ENCODE measurements at places on chromosomes 2 and 18.

DNA sequence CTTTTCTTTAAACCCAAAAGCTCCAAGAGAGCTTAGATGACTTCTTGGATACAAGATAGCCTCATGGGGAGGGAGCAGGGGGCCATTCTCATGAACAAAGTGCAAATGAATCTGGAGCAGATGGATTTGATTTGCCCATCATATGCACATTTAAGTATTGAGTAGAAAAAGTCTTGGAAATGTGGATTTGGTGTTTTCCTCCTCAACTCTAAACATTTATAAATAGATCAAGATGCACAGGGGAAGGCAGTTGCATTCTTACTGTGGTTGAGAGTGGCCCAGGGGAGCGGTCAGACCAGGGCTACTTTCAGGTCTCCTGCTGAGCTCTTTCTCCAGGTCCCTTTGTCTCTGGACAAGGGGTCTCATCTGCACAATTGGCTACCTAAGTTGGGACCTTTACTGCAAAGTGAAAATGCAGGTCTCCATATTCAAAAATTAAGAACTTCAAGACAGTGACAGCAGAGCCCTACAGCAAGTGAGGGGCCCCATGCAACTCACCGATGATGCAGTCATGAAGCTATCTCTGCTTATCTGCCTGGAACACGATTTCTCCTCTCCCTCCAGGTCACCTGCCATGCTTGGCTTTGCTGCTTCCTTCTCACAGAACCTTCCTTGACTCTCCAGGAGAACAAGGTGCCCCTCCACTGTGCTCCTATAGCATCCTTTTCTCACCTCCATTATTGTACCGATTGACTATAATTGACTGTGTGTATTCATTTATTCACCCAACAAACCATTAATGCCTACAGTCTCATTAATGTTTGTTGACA, 145.4 kb downstream of the LPIN1 start:
- no peak for DNase-seq

- no peak for DNase-seq
Measured at GRCh38 chr2:221464971-221465370, 107.1 kb downstream of the EPHA4 start.

DNA sequence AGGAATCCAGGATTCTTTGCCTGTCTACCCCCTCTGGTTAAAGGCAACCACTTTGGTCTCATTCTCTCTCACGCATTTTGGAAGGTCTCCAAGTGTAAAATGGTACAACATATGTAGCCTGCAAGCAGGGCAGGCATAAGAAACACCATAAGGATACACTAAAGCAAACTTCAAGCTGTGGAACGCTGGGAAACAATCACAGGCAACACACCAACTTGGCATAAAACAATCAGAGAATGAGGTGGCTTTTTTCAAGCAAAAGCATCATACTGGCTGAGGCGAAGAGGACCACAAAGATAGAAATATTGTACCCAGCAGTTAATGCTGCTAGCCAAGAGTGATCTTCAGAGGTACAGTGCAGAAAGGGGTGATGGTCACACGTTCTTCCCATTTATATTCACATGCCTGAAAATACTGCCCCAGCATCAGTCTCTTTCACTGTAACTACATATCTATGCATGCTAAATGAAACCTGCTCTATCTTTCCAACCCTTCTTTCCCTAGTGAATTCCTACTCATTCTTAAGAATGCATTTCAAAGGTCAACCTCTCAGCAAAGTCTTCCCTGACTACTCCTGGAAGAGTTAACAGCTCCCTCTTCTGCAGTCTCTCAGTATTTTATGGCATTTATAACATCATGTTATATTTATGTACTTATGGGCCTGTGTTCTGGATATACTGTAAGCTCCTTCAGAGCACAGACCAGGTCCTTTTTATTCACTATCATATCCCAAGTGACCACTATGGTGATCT, 71.9 kb upstream of the GALNT5 start:
- no peak for DNase-seq

GRCh38 chr2:199850718-199851500, at the start of gene FTCDNL1:
Gene FTCDNL1 (minus strand): TSS chr2:199851192. CDS start chr2:199848962, 2,230 bp downstream.
- peak; percentile 85 for DNase-seq

DNA sequence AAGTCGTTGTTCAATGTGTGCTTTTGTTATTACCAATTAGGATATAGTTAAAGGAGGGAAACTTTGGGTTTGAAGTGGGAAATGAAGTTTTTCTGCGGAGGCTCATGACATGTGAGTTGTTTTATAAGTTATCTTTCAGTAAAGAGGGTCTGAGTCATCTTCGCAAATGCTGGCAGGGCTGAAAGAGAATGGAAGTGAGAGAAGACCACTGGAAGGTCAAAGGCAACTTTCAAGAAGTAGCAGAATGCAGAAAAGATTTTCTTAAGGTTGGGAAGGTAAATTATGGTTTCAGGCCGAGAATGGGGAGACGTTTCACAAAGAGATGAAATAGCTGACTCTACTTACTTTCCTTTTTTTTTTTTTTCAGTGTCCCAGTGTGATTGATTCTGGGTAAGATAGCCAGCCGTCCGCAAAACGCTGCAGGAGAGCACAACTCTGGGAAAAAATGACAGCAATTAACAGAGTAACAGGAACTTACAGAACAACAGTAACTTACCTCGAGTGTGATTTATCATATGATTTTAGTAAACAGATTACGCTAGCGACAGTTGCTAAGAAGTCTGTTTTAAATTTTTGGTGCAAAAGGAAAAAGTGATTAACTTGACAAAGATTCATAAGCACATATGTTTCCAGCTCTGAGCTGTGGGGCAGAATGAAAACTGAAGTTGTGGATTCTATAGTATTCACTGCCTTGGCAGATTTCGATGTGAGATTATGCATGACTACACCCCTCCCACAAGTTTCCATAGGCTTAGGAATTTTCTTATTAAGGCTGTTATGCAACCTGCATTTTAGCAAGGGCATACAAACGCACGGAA, 46.8 kb upstream of the ACTR3 start:
- no peak for DNase-seq

DNA sequence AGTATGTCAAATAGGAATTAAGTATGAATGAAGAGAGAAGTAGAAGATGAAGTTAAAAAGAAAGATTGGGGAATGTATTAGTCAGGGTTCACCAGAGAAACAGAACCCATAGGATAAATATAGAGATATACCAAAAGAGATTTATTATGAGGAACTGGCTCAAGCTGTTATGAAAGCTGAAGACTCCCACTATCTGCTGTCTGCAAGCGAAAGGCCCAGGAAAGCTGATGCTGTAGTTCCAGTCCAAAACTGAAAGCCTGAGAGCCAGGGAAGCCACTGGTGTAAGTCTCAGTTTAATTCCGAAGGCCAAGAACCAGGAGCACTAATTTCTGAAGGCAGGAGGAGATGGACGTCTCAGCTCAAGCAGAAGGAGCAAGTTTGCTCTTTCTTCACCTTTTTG, 200.9 kb upstream of the FN1 start:
- DNase-seq, result no peak

DNA sequence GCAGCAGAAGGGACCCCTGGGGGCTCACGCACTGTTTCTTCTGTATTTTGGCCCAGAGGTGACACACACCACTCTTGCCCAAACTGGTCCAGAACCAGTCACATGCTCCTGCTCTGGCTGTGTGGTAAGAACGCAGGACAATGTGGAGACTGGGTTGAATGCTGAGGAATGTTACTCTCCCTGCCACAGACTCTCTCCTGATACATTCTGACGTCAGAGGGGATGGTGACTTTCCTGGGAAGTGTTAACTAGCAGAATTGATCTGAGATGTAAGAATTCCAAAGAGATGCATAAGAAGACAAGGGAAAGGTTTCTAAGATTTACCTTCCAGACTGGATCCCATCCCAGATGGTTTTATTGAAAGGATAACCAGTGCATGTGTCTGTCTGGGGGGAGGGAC, 100.8 kb downstream of the ASB1 start:
- no peak for DNase-seq

DNA sequence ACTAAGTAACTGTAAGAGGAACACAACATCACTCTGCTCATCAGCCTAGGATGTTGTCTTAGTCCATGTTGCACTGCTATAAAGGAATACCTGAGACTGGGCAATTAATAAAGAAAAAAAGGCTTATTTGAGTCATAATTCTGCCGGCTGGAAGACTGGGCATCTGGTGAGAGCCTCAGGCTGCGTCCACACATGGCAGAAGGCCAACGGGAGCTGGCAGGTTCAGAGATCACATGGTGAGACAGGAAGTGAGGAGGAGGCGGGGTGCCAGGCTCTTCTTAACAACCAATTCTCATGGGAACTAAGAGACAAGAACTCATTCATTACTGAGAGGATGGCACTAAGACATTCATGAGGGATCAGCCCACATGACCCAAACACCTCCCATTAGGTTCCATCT, 46.8 kb downstream of the EPG5 start:
- DNase-seq, result peak; percentile 40

GRCh38 chr18:6414723-6415417, at the start of gene L3MBTL4:
Gene L3MBTL4 (minus strand): TSS chr18:6414911. CDS start chr18:6311625, 103,286 bp downstream.
- peak; percentile 42 for DNase-seq

- DNase-seq, result no peak
Measured at GRCh38 chr18:79476031-79476917, 80.5 kb downstream of the NFATC1 start.

DNA sequence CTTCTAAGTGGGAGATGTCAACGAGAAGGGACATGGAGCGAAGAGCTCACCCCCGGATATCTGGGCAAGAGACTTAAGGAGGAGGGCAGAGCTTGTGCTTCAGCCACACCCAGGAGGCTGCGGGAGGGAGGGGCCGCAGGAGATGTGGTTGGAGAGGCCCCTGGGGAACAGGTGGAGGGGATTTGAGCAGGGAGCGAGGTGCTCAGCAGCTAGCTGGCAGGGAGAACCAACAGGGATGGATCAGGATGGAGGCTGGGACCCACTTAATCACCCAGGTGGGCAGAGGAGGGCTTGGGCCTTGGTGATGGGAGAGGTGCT, 78.3 kb downstream of the MBP start:
- DNase-seq, result no peak

DNA sequence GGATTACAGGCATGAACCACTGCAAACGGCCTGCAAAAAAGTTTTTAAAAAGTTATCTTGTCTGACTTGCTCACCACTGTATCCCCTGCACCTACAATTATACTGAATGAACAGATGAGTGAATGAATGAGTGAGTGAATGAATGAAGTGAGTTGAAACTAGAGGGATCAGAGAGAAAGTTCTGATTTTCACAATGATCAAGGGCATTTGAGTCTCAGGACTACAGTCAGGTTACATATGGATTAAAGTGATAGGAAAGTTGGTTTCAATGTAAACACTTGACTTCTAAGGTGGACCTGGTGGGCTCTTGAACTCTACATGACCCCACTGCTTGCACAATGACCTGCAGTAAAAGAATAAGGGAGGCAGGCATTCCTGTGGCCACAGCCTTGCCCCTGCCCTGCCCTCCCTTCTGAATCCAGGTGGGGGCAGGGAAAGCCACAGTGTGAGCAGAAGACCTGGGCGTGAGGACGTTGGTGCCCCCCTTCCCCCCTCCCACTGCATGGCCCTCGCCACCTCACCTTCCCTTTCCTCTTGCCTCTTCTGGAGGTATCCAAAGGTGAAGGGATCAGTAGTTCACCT, 10.7 kb downstream of the C2orf80 start:
- no peak for DNase-seq

GRCh38 chr18:7452331-7452730, 114.8 kb upstream of the PTPRM start:
- no peak for DNase-seq

- no peak for DNase-seq
Measured at GRCh38 chr18:44474067-44474411, 206.6 kb upstream of the SETBP1 start.

- no peak for DNase-seq
Measured at GRCh38 chr2:86037795-86038192, 67.9 kb downstream of the POLR1A start.

DNA sequence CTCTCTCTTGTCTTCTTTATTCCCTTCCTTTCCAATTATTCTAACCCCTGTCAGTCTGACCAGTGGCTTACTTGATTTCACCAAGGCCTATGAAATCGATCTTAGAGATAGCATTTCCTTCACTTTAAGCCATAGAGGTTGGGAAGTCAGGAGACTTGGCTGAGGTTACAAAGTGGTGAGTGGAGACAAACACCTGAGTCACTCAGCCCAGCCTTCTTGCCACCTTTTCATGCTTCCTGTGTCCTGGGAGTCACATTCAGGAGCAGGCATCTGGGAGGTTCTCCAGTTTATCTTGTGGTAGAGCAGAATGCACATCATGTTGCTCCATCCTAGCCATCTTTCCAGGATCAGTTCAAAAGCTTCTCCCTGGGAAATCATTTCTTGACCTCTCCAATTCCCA, 59.1 kb downstream of the VSNL1 start:
- DNase-seq, result no peak

- DNase-seq, result no peak
Measured at GRCh38 chr2:179285060-179285459, 20.4 kb upstream of the SESTD1 start.

DNA sequence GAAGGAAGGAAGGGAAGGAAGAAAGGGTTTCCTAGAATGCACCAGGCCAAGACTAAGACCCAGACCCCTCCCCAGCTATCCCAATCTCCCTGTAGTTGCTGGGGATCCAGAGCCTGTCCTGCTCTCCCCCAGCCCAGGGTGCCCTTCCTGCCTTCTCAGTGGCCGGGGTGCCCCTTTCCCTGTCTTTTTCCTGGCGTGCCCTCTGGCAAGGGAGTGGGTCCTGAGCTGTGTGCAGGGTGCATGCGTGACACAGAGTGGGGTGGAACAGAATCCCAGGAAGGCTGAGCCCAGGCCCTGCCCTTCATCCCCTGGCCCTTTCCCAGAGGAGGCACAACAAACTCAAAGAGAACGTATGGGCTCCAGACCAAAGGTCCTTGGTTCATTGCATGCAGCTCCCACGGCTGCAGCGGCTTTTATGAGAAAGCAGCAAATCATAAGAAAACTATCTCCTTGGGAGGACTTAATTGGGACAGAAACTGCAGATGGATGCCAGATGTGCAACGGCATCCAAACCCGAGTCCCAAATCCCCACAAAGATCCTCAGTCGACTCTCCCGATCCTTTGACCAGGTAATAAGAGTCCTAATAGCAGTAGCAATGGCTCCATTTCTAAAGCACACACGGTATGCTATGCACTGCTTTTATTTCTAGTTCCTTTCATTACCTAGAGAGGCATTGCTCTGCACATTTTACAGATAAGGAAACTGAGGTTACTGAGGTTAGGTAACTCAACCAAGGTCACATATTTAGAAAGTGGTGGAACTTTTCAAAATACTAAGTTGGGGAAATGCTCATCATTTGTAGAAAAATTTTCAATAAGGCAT, 12.7 kb upstream of the ARID5A start:
- no peak for DNase-seq
